ENCODE measurements at places on chromosomes 6 and 20. TPM values are rescaled to one million over a fixed set of nuclear protein-coding genes. Genes with fewer than 3 reads are reported as not detected.

DNA sequence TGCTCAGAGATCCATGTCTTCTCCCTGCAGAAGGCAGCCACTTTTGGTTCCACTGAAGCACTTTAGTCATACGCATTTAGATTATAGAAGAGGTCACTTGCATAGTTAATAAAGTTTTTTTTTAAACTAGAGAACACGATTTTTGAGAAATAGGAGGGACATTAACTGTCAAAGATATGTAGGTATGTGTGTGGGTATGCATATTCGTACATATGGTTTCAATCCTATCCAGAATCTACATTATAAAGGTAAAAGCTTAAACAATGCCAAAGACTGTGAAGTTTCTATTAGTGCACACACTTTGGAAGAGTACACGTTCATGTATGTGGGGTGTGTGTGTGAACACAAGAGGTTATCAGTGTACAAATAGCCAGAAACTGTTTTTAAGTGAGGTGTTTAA is 103.2 kb downstream of the BTBD3 start:
- DNase-seq, result no peak

GRCh38 chr6:87791029-87791428 is 89.0 kb upstream of the AKIRIN2 start:
- DNase-seq, result no peak

GRCh38 chr6:102759415-102759814 is 1365.9 kb downstream of the GRIK2 start:
- no peak for DNase-seq

DNA sequence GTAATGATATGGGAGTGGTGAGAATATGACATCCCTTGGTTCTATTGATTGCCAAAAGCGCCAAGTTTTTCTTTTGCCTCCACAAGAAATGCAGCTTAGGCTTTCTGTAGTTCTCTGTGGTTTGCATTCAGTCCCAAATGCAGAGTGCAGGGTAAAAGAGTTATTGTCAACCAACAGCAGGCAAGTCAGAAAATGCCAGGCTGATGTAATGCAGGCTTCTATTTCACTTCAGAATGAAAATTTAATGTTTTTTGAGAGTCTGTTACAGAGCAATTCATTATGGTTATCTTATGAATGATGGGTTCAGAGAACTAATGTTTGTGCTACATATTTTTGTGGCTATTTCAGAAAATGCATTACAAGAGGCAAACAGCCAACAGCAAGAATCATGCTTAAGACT is 293.5 kb downstream of the CENPW start:
- no peak for DNase-seq

DNA sequence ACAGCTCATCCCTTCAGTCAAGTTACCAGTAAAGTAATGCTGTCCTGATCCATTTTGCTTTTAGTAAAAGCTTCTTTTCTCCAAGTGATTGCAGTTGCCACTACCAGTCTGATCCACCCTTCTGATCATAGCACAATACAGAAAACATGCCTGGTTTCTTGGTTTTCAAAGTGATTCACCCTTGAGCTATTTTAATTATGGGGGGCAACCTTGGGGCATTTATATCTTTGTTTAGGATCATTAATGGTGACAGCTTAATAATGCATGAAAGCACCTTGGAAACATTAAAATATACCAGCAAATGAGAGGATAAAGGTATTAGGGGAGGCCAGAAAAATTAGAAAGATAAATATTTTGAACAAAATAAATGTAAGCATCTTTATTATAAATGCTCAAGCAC is 38.4 kb downstream of the LRRC1 start:
- DNase-seq, result no peak

DNA sequence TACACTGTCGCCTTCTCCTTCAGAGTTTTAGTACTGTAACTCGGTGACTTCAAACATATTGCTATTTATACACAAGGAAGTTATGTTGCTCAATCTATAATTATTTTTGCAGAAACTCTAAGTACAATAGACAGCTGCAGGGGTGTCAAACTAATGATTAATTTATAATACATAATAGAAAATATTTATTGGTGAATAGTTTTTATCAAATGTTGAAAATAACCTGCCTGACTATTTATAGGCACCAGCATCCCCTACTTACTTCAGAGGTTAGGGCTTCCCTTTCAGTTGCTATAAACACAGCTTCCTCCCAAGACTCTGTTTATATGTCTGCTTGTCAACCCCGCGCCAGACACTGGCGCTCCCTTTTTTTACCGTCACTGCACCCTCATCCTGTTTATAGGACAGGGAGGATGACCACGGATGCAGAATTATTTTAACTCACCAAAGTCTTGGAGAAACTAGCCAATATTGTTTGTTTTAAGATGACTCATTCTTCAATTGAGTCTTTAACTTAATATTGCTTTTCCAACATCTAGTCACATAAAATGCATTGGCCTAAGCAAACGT is 225.0 kb downstream of the ALDH8A1 start:
- no peak for DNase-seq

DNA sequence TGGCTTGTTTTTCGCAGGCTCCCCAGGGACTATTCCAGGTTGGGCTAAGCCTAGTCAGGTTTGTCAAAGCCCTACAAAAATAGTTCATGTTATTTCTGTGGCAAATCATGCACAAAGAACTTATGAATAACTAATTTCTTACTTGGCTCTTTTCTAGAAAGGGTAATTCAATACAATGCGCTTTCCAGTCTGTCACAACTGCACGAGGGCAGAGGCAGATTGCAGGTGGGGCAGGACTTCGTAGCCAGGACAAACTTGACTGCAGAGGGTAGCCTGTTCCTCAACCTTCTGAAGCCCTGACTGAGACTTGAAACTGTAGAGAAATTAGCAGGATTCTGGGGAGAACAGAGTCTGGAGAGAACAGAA is 253.5 kb downstream of the QKI start:
- DNase-seq, result no peak

DNA sequence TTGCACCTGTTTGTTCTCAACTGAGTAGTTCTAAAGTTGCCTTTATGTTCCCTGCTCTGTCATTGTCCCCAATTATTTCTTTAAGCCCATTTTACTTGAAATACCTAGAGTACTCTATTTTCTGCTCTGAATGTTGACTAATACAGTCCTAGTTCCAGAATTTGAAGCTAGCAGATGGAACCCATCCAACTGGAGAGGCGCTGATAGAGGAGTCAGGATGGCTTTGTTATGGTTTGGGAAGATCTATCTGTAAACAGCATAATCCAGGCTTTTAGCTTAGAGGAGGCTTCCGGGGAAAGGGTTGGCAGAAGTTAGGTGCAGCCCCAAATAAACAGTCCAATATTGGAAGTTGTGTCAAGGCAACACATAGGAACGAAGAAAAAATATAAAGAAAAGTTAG is 927.7 kb downstream of the TFAP2A start:
- DNase-seq, result no peak

DNA sequence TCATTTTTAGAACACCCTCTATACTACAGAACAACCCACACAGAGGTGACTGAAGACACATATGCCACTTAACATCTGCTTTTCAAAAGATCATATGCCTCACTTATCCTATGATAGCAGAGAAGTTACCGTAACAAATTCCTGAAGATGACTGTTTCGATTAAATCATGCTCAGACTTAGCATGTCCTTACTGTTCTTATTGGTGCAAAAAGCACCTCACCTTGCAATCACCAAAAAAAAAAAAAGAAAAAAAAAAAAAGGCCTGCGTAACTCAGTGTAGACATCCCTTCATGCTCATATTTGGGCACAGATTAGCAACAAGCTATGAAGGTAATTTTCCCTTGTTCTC is 17.7 kb upstream of the DST start:
- no peak for DNase-seq

DNA sequence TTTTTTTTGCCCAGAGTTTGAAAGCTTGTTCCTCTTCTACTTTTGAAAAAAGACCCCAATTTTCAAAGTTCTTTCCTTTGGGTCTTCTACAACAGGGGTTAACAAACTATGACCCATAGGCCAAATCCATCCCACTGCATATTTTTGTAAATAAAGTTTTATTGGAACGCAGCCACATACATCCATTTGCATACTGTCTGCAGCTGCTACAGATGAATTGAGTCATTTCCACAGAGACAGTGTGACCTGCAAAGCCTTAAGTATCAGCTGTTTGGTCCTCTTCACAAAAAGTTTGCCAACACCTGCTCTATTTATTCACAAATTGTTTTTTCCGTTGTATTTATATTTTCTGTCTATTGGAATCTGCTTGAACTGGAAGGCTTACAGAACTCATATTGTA is 189.2 kb downstream of the TBC1D7 start:
- DNase-seq, result no peak

- DNase-seq, result no peak
Measured at GRCh38 chr6:79307321-79308036, 73.0 kb upstream of the HMGN3 start.

- no peak for DNase-seq
Measured at GRCh38 chr6:82567621-82568020, 204.0 kb downstream of the TPBG start.

- no peak for DNase-seq
Measured at GRCh38 chr6:20692023-20692422, 157.8 kb downstream of the CDKAL1 start.

GRCh38 chr20:61263084-61263695 is 11.1 kb downstream of the CDH4 start:
- no peak for DNase-seq

DNA sequence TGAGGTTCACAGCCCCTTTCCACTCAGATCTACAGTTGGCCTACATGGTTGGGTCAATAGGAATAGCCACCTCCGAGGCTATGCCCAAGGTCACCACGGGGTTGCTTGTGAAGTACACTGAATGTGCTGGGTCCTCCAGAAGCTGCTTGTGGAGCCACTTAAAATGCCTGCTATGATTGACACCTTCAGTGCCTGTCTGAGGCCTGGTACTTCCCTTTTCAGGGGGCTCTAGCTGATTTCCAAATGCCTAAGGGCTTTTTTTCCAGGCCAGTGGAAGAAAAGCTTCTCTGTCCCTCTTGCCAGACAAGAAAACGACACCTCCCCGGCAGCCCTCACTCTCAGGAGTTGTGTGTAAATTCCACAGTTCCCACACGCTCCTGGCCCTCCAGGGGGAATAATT is 6.3 kb upstream of the NXT1 start:
- DNase-seq, result no peak

DNA sequence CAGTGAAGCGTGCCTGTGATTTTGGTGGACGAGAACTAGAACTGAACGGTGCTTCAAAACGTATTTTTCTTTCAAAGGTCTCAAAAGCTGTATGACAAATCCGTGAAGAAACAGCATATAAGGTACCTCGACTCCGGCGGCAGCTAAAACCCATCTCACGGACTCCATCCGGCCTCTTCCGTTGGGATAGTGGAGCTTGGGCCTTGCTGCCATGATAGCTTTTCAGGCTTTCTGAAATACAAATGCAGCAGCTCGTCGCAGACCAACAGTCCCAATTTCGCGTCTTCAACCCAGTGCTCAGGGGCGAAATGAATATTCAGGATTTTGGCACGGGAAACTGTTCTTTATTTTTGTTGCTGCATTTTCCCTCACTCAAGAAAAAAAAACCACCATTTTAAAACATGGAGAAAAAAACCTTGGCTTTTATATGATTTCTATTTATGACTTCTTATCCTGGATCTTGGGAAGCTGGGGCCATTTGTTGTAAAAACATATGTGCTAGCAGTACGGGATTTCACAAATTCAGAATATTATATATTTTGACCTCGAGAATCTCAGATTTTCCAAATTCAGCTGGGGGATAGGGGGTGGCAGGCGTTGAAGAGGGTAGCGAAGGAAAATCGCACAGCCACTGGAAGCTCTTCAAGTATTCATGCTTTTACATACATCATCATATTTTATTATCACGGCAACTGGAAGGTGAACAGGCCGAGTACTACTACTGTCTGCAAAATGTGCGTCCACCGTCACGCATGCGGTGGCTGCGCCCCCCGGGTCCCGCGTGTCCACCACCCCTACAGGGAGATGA is 849 bp downstream of the GSTA4 start:
- no peak for DNase-seq

- DNase-seq, result no peak
Measured at GRCh38 chr20:33351696-33352095, 49.6 kb downstream of the CDK5RAP1 start.

- DNase-seq, result no peak
Measured at GRCh38 chr20:34920055-34920454, 35.6 kb downstream of the GSS start.

DNA sequence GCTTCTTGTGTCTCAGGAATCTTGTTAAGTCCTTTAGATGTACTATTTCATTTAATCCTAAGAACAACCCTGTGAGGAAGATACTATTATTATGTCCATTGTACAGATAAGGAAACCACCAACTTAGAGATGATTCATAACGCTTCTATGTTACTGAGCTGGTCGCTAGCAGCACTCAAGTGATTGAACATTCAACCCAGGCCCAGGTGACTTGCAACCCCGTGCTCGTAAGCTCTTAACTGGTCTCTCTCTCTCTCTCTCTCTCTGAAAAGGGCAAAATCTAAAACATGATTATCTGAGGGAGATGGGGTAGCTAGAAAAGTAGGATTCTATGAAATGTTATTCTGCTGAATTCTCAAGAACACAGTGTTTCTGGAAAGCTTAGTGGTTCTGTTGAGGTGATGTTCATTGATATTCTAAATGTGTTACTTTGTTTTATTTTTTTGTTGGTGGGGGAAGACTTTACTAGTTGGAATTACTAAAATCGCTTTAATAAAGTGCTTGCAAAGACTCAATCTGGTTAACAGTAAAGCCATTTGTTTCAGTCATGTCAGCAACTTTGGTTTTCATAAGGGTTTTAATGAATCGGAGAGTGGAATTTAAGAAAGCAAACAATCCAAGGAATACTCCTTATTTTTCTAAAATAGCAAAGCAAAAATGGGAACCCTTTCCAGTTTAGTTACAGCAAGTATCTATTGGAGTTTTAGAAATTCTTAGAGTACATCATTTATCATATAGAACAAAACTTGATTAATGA is 265.0 kb upstream of the TAB2 start:
- no peak for DNase-seq

The TRIM15 gene
- total RNA-seq, result 1.7 TPM

The F13A1 gene
- 2.1 TPM for total RNA-seq

The TNF gene
- total RNA-seq, result not detected

The FHL5 gene
- not detected for total RNA-seq

The SLC35D3 gene
- not detected for total RNA-seq

The EYS gene
- 2.3 TPM for total RNA-seq

The CARMIL1 gene
- 3.3 TPM for total RNA-seq

The ATG5 gene
- 27.8 TPM for total RNA-seq

The GPR31 gene
- total RNA-seq, result not detected

The BFSP1 gene
- 0.68 TPM for total RNA-seq

The RNF217 gene
- total RNA-seq, result 14.9 TPM

All from right lobe of liver (tissue), 6 donors.